ENCODE measurements at places on chromosomes 3 and 15.
A peak's percentile ranks its signal among the peaks of the same experiment; 100 is the strongest.

GRCh38 chr3:138062626-138063025 lies 52.7 kb downstream of the CLDN18 start:
- no peak for DNase-seq

GRCh38 chr15:76075046-76075445 lies 15.3 kb downstream of the TMEM266 start:
- DNase-seq = no peak

GRCh38 chr3:136952292-136952691 lies 5.5 kb upstream of the IL20RB start:
- DNase-seq = no peak

DNA sequence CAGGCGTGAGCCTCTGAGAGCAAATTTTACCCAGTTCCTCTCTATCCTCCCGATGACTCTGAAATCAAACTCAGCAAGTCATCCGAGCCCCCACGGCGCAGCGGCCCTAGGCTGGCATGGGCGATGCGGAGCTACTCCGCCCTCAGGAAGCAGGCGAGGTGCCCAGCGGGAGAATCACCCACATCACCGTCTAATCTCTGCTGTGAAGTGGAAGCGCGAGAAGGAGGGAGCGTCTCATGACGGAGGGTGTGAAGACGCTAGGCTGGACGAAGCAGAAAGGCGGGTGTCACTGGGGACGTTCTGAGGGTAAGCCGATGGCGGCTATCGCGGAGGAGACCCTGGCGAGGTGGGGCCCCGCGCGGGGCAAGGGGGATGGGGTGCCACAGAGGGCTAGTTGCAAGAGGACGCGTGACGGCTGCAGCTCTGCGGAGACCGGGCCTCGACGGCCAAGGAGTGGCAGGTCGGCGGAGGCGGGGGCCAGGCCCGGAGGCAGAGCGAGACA lies 9.1 kb upstream of the GNAI2 start:
- DNase-seq = peak; percentile 51

DNA sequence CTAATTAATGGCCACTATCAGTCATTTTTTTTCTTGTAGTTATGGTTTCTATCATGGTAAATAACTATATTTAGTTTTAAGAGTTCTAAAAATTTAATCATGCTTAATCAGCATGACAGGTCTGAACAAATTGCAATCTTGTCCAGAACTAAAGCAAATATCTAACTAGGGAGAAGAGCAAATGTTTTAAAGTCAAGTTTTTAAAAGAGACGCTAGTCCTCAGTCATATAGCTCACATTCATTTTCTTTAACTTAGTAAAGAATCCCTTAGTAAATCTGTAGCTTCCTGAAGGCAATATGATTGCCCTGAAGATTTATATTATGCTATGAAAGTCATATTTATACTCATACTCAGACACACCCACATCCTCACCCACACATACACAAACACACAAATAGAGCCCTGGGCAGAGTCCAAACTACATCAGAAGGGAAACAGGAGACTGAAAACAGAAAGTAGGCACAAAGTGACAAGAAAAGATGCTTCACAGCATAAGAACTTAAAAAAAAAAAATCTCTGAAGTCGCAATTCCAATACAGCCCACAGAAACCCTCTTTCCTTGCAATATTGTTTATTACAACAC lies 1149.1 kb downstream of the SI start:
- no peak for DNase-seq

- peak; percentile 71 for DNase-seq
These were observed 103.1 kb downstream of the CMSS1 start for GRCh38 chr3:99920481-99921376.

GRCh38 chr3:13713396-13713795 lies 164.5 kb downstream of the FBLN2 start:
- no peak for DNase-seq

- DNase-seq = no peak
These were observed 18.1 kb upstream of the LEKR1 start for GRCh38 chr3:156808025-156808424.

GRCh38 chr3:141431411-141432378 lies 55.1 kb upstream of the RASA2 start:
- DNase-seq = no peak

DNA sequence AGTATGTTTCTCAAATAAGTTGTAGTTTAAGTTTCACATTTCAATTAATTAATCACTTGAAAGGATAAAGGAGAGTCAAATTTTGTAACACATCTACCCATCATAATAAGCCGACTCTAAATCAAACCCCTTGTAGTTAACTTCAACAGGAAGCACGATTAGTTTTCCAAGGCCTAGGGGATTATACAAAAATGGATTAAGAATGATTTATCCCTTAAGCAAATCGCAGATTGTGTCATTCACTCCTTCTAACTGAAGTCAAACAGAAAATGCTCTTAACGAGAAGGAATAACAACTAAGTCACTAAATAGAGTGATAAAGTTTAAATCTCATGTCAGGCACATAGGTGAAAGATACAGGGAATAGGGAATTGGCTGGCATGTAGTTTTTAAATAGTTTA lies 792.8 kb downstream of the ZPLD1 start:
- DNase-seq = no peak

GRCh38 chr15:70777170-70777926 lies 14.0 kb upstream of the UACA start:
- no peak for DNase-seq

- no peak for DNase-seq
These were observed 48.7 kb upstream of the WDR72 start for GRCh38 chr15:53808058-53808706.

- no peak for DNase-seq
These were observed 22.5 kb downstream of the RIOX2 start for GRCh38 chr3:97949743-97950142.

DNA sequence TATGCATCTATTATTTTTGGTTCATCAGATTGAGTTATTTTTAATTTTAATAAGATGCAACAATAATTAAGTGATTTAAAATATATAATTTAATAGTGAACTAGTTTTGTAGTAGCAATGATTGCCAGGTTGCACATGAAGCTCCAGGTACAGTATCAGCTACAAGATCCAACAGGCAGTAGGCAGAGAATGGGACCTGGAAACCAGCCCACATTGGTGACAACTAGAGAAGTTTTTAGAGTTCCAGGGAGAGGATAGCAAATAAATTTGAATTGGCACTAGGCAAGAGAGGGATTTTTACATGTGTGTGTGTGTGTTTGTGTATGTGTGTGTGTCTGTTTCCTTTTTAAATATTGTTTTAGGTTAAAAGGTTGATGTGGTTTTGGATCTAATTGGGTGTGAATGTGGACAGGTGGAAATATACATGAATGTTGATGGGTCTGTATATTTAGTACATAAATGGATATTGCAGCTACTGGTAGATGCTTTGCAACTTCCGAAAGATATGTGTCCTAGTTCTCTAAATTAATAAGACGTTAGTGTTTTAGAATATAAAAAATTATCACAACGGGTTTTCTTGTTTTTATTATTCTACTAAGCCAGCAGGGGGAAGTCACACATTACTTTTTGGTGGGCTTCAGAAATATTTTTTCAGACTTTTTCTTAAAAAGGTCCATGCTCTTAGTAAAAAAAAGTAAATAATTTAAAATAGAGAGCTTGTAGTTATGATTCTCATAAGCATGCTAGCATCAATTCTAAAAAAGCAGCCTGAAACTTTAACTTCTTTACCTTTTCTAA lies 110.1 kb upstream of the GBE1 start:
- no peak for DNase-seq

GRCh38 chr3:177777699-177778098 lies 580.4 kb upstream of the TBL1XR1 start:
- DNase-seq = peak; percentile 69

GRCh38 chr15:42608110-42608531 lies 32.7 kb downstream of the STARD9 start:
- peak; percentile 22 for DNase-seq

DNA sequence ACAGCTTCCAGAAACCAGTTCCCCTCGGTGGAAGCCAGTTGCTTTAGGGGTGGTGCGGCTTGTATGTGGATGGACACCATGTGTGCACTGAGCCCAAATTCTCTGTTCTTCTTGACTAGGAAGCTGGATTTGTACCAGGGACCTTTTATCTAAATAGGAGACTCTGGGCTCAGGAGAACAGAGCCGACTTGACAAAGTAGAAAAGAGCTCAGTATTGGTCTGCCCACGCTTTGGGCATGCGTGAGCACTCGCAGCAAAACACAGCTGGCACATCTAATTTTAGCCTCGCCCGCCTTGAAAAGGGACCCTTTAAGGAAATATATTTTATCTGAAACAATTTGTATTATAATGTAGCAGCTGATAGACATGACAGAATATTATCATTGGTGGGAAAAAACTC lies 1.1 kb upstream of the RBMS3 start:
- DNase-seq = no peak

DNA sequence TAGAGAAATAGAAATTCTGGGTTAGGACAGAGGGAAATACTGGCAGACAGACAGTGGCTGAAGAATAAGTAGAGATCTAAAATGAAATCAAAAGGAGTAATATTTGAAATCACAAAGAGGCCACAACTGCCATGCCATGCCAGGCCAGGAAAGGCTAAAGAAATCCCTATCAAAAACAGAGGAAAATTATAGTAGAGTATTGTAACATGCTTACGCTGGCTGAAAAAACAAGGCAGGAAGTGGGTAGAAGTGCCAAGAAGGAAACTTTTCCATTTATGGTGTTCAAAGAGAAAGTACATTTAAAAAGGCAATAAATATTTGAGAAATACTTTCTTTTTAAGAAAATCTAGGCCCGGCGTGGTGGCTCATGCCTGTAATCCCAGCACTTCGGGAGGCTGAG lies 415.7 kb downstream of the PLCL2 start:
- no peak for DNase-seq

- DNase-seq = peak; percentile 55
These were observed 1.5 kb upstream of the MAPKBP1 start for GRCh38 chr15:41772720-41773331.

- DNase-seq = no peak
These were observed 126.3 kb upstream of the TMEM108 start for GRCh38 chr3:132911741-132912415.

- DNase-seq = no peak
These were observed 367.5 kb downstream of the ROBO2 start for GRCh38 chr3:77407441-77407840.

DNA sequence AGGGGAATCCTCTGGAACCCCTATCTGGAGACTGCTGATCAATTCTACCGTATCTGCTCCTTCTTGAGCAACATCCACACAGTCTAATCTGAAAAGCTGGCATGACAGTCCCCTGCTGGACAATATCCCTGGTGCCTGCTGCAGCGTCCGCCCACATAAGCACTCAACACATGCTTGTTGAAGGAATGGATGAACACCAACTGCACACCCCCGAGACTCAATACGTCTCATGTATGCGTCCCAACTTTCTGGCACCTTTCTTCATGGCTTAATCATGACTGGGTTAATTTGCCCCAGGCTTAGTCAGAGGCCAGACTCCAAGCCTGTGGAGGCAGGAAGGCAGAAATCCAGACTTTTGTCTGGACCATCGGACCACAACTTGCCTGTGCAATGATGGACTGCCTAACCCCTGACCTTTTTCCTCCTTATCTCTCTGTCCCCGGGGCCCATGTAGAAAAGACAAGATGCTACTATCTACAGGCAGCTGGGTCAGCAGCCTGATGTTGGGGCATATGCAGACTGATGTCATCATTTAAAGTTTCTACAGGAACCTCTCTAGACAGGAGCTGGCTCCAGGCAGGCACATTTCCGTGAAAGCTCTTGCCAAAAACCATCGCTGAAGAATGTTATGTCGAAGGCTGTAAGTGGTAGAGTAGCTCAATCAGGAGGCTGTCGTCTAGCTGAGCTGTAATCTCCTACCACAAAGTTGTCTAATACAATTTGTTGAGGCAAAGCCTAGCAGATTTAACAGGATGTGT lies 114.1 kb upstream of the TPM1 start:
- DNase-seq = no peak

DNA sequence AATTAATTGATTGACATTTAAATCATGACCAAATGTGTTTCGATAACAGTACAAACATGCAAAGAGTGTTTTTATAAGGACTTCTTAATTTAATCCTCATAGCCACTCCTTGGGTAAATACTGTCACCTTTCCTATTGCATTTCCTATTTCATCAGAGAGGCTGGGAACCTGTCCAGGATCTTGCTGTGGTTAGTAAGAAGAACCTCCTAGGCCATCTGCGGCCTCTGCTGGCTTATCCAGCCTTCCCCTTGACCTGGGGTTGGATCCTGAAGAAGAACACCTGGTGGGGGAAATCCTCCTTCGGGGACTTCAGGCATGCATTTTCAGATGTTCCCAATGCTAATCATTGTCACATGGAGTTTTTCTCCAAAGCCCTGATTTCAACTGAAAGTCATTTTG lies 25.5 kb downstream of the GLDN start:
- DNase-seq = peak; percentile 18

- no peak for DNase-seq
These were observed 110.3 kb downstream of the HCN4 start for GRCh38 chr15:73258271-73259108.

- no peak for DNase-seq
These were observed 5.7 kb upstream of the CCDC80 start for GRCh38 chr3:112646623-112647022.

GRCh38 chr3:74812756-74813155 lies 198.3 kb upstream of the CNTN3 start:
- DNase-seq = no peak

DNA sequence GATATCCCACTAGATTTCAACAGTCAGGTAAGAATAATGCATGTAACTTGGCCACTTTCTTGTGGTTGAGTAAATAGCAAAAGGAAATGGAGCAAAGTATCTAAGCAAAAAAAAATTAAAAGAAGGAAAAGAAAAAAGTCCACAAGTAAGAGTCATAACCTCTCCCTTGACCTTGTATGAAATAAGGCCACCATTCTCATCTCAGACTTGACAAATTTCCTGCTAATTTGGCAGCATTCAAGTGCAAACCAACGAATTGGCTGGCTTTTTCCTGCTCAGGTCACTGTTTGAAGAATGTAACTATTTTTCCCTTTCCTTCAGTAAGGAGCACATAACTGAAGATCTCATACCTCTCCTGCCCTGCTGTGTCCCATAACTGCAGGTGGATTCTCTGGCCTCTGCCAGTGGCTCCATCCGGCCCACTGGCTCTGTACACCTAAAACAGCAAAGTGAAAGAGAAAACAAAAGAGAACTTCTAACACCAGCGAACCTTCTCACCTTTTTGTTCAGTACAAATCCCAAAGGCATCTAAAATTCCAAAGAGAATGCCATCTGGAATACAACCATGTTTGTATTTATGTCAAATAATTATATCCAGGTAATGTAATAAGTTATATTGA lies 33.4 kb upstream of the RSL24D1 start:
- no peak for DNase-seq

DNA sequence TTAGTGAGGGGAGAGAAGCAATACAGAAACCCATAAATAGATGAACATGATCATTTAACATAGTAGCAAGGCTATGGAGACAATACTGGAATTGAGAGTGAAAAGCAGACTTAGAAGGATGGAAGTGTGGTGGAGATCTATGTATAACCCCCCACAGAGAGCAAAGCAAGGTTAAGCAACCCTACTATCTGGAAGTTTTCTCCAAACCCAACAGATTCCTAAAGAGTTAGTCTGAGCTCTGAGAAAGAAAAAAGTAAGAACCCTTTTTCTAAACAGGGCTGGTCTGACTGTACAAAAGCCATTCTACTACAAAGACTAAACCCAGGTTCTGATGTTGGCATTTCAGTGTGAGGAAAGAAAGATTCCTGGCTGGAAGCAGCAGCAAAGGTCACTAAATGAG lies 153.2 kb downstream of the WNT5A start:
- DNase-seq = no peak

- DNase-seq = peak; percentile 84
These were observed 28.8 kb downstream of the MECOM start for GRCh38 chr3:169634618-169635236.

Data from transverse colon (tissue), 4 donors.